Urothelium cell line (cell line): ENCODE measurements at places on chromosomes 13 and 19.

DNA sequence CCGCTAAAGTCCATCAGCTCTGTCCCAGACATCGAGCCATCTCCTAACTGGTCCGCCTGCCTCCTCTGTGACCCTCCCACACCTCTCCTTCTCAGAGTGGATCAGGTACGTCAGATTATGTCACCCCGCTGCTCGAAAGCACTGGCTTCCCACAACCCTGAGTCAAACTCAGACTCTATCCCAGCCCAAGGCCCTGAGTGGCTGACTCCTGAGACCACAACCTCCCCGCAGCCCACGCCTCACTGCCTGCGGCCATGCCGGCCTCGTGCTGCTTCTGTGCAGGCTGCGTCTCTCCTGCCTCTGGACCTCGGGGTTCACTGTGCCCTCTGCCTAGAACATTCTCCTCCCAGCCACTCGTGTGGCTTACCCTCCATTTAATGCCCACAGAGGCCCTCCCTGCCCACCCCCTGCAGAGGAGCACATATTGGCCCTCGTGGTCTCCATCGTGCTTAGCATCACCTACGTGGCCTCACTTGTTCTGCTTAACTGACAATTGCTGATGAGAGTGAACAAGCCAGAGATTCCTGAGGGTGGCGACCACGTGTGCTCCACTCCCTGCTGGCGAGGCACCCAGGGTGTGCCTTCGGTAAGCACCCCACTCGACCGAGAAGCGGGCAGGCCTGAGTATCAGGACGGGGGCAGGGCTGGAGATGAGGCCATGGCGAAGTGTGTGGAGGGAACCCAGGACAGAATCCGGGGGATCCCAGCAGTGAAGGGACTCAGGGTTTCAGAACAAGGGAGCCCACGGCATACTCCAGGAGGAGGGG, 13.5 kb upstream of the FKRP start:
- DNase-seq, result no peak

DNA sequence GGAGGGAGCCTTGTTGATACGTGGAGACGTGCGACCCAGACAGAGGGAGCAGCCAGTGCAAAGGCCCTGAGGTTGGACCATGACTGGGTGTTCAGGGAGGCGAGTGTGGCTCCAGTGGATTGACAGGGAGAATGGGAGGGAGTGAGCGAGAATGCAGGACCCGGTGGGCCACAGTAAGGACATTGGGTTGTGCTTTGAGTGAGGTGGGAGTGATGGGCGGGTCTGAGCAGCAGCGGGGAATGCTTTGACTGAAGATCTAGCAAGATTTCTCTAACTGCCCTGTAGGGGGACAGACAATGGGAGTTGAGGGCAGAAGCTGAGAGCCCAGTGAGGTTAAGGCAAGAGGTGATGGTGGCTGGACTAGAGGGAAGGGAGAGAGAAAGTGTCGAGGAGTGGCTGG, 7.7 kb upstream of the NANOS2 start:
- no peak for DNase-seq

- no peak for DNase-seq
These were observed 11.4 kb downstream of the FCHO1 start for GRCh38 chr19:17762505-17763229.

DNA sequence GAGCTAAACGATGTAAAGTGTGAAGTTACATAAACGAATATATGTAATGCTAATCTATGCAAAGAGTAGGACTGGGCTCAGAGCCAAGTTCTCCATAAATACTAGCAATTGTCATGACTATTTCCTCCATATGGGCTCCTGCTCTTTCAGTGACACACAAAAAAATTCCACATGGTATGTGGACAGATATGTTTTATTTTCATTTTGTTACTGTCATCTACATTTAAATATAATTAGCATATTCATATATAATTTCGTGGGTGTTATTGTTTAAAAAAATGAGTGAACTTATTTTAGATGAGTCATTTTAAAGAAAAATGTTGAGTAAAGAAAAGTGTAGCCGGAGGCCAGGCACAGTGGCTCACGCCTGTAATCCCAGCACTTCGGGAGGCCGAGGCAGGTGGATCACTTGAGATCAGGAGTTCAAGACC, 5.0 kb upstream of the IGSF23 start:
- no peak for DNase-seq

DNA sequence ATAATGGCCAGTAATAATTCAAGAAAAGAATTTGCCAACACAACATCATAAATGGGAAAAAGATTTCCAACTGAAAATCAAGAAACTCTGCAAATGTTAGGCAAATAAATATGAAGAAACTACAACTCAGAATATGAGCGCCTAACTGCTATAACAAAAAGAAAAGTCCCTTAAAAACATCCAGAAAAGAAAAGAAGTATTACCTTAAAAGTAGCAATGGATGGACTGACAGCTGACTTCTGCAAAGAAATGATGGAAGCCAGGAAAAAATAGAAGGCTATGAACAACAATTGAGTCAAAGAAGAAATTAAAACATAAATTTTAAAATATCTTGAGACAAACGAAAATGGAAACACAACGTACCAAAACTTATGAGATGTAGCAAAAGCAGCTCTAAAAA, 482.3 kb upstream of the ZNF507 start:
- DNase-seq, result no peak

DNA sequence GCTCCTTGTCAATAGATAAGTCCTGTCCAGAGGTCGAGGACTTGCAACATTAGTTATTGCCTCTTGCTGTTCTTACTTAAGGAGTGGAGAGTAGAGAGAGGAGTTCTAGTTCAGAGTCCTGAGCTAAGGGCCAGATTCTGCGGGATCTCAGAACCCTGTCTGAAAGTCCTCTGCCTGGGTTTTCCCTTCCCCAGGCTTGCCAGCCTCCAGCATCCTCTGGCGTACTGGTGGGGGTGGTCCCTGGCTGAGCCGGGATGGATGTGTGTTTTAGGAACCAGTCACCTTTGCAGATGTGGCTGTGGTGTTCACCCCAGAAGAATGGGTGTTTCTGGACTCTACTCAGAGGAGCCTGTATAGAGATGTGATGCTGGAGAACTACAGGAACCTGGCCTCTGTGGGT, 26.0 kb downstream of the ZNF333 start:
- no peak for DNase-seq

- DNase-seq, result no peak
These were observed 1.5 kb downstream of the GAS6 start for GRCh38 chr13:113862191-113862930.

DNA sequence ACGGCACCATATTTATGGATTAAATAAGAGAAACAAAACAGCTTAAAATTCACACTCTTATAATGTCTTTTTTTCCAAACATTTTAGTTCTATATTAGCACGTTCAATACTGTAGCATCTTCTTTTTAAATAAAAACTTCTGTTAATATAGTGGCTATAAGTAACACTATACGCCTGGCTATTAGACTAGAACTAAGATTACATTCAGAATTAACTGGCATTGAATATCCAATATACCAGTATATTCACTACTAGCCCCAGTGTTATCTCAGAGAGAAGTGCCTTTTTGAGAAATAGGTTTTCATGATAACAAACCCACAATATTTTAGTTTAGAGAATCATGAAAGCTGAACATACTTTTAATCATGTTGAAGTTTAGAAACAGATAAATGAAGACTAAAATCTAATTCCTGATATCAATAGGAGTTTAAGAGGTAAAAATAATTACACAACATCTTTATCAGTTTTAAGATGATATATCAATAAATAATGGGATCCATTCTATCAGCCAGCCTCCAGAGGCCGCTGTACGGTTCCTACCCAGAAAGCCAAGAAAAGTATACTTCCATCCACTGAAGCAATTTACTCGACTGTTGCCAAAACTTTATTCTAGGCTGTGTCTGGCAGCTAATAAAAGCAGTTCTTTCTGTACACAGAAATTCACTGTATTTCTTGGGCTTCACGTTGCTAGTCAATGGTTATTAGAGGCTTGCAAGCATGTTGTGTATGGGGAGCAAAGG, 1113.4 kb upstream of the MIR17HG start:
- DNase-seq, result no peak

DNA sequence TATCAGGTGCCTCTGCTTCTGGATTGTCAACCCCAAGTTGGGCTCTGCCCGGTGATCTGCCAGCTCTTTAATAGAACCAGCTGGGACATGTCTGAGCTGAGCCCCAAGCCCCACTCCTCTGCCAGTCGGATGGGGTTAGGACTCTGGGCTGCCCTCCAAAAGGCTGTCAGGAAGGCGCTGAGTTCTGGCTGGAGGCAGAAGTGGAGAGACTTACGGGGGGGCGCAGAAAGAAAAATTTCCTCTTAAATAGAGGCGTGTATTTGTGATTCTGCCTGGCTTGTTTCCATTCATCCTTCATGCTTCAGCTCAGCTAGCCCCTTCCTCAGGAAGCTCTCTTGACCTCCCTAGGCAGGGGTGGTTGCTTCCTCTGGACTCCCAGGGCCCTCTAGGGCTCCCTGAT, 985 bp upstream of the KCNK6 start:
- DNase-seq, result no peak

- no peak for DNase-seq
These were observed 709 bp downstream of the ATP8A2 start for GRCh38 chr13:25372284-25373081.

- no peak for DNase-seq
These were observed 30.3 kb upstream of the LRCH1 start for GRCh38 chr13:46522748-46523030.
